ENCODE measurements at places on chromosomes 13 and 19. TPM values are rescaled to one million over a fixed set of nuclear protein-coding genes. Genes with fewer than 3 reads are reported as not detected.

The HMG20B gene
- 91.2 TPM for total RNA-seq

The SLC17A7 gene
- not detected for total RNA-seq

The IGFL2 gene
- total RNA-seq, result not detected

The ZNF844 gene
- total RNA-seq, result 2.8 TPM

The ZNF14 gene
- 3.7 TPM for total RNA-seq

The USPL1 gene
- 26.2 TPM for total RNA-seq

The IFI30 gene
- 2.2 TPM for total RNA-seq

The CLC gene
- total RNA-seq, result not detected

The TEKTIP1 gene
- not detected for total RNA-seq

The SULT2A1 gene
- not detected for total RNA-seq

The DMKN gene
- total RNA-seq, result not detected

The CEACAM20 gene
- total RNA-seq, result not detected

The LRRC8E gene
- total RNA-seq, result 2.0 TPM

The ATCAY gene
- not detected for total RNA-seq

The LHB gene
- total RNA-seq, result 0.26 TPM

The ZNF730 gene
- 1.5 TPM for total RNA-seq

The ADGRE2 gene
- not detected for total RNA-seq

The OR10H1 gene
- total RNA-seq, result not detected

The ZNF536 gene
- not detected for total RNA-seq

The GFY gene
- total RNA-seq, result not detected

The ZNF723 gene
- not detected for total RNA-seq

The ANKLE1 gene
- total RNA-seq, result 3.0 TPM

The SIGLEC12 gene
- not detected for total RNA-seq

The ZIC5 gene
- not detected for total RNA-seq

The TEX101 gene
- not detected for total RNA-seq

The LRRC63 gene
- total RNA-seq, result 0.07 TPM

The ZNF610 gene
- 4.7 TPM for total RNA-seq

The VSTM2B gene
- not detected for total RNA-seq

The OR7C1 gene
- not detected for total RNA-seq

The PSPN gene
- total RNA-seq, result 0.73 TPM

Measured in pulmonary artery endothelial cell (primary cell).